ENCODE measurements at places on chromosomes 7 and 10.

GRCh38 chr10:56646329-56647111 is 285.5 kb upstream of the ZWINT start:
- DNase-seq: no peak

- no peak for DNase-seq
Observed at GRCh38 chr7:68729371-68729770, 868.9 kb upstream of the AUTS2 start.

DNA sequence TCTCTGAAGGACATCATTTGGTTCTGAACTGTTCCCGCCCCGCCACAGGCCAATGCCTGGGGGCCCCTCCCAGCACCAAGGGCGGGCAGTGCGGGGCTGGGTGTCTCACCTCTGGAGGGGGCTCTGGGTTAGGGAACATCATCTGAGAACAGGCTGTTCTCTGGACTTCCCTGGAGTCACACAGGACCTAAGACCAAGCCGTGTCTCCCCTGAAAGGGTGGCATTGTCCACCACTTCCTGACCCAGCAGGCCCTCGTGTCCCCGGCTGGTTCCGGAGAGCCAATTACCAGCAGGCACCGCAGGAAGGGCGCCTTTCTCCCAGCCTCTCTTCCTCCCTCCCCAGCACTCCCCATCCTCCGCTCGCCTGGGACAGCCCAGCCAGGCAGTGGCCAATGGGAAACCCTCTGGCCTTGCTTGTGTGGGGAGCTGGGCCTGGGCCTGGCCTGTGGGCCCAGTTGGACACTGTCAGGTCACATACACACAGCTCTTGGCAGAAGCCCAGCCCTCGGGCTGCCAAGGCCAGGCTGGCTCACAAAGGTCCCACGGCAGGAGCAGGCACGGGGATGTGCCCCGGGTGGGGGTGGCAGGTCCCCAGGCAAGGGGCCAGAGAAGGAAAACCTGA is 119.5 kb downstream of the SPDYE5 start:
- DNase-seq: no peak

GRCh38 chr10:45442662-45443061 is 68.6 kb downstream of the ALOX5 start:
- DNase-seq: no peak

GRCh38 chr10:44809647-44810046 is 101.5 kb upstream of the TMEM72 start:
- DNase-seq: no peak

DNA sequence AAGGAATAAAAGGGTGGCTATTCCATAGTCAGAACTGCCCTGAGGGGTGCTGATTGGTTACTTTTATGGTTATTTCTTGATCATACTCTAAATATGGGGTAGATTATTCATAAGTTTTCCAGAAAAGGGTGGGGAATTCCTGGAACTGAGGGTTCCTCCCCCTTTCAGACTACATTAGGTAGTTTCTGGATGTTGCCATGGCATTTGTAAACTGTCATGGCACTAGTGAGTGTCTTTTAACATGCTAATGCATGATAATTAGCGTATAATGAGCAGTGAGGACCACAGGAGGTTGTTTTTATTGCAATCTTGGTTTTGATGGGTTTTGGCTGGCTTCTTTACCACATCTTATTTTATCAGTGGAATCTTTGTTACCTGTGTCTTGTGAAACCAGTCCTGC is 26.5 kb upstream of the POT1 start:
- DNase-seq: no peak

- no peak for DNase-seq
Observed at GRCh38 chr7:1192171-1192676, 32.2 kb upstream of the ZFAND2A start.

- no peak for DNase-seq
Observed at GRCh38 chr7:100464210-100464660, at the start of gene SPACDR. TSS of gene SPACDR (minus strand) at chr7:100464260. CDS start at chr7:100464025, 235 bp downstream.

GRCh38 chr10:111475720-111476119 is 398.9 kb downstream of the ADRA2A start:
- DNase-seq: no peak

- DNase-seq: no peak
Observed at GRCh38 chr10:77673101-77673500, 35.5 kb upstream of the KCNMA1 start.

- no peak for DNase-seq
Observed at GRCh38 chr7:155344270-155344617, 46.6 kb downstream of the INSIG1 start.

GRCh38 chr10:23717913-23718312 is 279.0 kb downstream of the OTUD1 start:
- no peak for DNase-seq

DNA sequence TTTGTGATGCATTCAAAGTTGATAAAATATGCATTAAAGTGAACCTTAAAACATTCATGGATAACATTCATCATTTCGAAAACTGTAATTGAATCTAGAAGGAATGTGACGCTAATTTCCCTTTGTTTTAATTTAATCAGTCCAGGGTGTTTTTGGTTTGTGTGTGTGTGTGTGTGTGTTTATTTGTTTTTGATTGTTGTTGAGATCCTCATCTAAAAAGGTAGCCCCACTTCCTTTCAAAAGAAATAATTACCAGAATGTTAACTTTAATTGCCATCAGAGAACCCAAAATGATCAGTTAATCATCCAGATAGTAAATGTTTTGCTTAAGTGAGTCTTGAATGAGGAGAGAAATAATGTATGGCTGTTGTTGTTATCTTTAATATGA is 74.5 kb upstream of the PTPRZ1 start:
- no peak for DNase-seq

DNA sequence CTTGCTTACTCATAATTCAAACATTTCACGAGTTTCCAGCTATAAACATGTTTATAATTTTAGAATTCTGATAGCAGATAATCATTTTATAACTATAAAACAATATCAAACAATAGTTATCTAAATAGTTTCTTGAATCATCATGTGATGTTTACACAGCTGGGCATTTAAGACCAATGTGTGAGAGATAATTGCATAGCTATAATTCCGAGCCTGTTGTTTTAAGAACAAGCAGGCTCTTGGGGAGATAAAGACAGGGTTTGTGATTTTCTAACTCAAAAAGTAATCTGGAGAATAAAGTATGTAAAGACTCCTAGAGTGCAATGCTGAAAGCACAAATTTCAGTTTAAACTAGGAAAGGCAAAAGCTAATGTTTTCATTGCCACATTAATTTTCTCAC is 331.2 kb downstream of the LRRTM3 start:
- no peak for DNase-seq

DNA sequence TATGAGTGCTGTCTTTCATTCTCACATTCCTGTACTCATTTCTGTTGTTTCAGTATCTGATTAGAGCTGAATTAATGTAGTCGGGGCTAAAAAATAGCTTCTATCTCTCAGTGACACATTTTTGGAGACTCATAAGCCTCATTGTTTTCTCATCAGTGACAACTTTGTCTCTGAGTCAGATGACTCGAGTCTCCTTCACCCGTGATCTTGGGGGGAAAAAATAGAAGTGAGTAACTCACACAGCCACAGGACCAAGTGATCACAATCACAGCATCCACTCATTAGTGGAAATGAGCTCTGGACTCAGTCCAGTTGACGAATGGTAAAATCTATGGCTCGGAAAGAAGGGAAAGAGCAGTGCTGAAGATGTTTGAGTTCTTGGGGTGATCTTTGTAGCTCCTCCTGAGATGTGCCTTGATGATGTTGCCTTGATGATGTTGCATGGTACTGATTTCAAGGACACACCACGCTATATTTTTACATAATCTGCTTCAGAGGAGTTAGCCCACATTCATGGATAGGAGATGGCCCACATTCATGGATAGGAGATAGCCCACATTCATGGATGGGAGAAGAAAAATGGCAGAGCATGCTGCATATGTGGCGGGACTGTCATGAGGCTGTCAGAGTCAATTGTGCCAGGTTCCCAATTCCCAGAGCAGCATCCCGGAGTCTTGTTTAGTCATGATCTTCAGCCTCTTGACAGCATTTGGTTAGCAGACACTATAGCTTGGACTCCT is 214.7 kb downstream of the CELF2 start:
- DNase-seq: no peak

DNA sequence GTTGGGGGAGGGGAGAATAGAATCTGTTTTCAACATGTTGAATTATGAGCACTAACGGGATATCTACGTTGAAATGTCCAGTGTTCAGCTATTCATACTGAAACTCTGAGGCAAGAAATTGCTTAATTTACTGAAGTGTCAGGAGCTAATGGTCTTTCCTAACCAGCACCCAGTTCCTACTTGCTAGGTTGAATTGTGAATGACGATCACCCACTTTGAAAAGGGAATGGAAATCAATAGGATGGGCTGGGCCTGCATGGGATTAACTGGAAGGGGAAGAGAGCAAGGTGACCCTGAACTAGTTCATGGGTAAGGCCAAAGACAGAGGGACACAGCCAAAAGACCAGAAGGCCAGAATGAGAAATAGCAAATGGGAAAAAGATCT is 51.3 kb downstream of the HIPK2 start:
- DNase-seq: no peak

- no peak for DNase-seq
Observed at GRCh38 chr10:54985732-54986131, 184.7 kb upstream of the PCDH15 start.

DNA sequence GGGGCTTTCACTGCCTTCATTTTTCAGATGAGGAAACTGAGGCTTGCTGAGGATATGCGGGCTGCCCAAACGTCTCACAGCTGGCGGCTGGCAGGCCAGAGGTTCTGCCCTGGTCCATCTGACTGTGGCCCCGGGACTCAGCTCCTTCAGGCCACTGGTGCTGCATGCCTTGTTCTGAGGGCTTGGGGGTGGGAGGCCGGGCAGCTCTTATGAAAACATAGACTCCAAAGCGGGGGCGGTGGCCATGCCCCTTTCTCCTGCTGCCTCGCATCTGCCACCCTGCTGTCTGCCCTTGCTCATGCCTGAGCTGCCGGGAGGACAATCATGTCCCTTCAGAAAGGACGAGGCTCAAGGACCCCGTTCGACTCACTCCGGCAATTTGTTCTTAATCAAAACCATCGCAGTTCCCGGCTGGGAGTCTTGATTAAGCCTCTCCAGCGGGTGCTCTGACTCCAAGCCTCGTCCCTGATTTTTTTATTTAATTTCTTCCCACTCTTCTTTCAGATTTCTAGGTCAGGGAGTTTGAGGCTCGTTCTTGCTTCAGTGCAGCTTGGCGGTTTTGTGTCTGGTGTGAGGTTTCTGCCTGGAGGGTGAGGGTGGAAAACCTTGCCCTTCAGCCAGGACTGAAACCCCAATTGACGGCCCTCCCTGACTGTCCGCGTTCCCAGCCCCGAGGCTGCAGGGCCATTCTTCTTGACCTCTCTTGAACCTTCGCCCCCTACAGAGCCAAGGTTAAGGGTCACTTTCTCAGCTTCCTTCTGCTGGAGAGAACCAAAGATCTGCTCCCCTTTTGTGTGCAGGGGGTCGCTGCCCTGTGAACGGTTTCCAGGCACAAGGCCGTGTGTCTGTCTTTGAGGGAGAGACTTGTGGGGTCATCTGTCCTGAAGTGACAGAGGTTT is 120.8 kb downstream of the DNAJB6 start:
- no peak for DNase-seq

DNA sequence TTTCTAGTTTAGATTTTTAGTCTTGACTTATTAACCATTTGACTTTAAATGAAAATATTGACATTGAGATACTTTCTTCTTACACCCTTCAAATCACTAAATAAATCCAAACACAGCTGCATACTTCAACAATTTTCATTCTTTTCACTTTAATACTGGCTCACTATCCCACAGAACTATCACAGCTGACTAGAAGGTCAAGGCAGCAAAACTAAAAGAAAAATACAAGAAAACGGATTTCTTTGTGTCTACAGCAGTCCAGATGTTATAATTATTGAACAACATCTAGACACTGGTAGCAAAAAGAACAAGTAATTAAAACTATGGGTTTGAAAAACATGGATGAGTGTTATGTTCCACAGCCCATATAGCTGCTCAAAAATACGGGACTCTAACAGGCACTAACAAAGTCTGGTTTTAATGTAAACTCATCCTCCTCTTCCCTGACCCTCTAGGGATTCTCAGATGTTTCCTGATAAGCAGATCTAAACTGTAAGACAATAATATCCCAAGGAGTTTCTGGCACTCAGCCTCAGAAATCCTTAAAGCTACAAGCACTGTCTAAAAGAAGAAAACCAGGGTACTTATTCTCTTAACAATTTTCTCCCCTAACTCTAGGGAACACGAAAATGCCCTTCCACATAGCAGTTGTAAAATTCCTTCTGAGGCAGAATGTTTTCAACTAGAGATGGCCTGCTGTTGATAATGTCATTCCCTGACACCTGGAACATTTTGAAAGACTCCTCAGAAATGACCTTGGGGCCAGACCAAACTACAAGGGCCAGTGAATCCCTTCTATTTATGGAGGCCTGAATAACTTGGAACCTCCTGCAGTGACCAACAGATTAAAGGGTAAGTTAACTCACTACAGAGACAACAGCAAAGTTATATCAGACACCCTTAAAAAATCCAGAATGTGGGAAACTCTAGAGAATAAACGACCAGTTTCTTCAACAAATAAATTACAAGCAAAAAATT is 12.8 kb downstream of the DNMBP start:
- DNase-seq: no peak

- no peak for DNase-seq
Observed at GRCh38 chr7:136925556-136925955, 57.1 kb downstream of the CHRM2 start.

DNA sequence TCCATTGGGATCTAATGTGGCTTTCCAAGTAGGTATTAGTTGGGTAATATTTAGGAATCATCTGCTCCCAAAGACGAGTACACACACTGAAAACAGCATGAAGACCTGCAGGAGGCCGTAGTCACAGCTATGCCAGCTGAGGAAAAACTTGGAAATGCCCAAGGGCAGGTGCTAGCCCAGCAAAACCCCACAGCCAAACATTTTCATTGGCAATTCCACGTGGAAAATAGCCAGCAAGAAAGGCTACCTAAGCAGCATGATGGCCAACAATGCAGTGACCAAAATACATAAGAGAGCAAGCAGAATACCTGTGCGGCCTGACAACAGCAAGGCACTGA is 32.7 kb downstream of the DOCK4 start:
- DNase-seq: no peak

- DNase-seq: no peak
Observed at GRCh38 chr10:64142395-64142794, 621.2 kb downstream of the REEP3 start.

DNA sequence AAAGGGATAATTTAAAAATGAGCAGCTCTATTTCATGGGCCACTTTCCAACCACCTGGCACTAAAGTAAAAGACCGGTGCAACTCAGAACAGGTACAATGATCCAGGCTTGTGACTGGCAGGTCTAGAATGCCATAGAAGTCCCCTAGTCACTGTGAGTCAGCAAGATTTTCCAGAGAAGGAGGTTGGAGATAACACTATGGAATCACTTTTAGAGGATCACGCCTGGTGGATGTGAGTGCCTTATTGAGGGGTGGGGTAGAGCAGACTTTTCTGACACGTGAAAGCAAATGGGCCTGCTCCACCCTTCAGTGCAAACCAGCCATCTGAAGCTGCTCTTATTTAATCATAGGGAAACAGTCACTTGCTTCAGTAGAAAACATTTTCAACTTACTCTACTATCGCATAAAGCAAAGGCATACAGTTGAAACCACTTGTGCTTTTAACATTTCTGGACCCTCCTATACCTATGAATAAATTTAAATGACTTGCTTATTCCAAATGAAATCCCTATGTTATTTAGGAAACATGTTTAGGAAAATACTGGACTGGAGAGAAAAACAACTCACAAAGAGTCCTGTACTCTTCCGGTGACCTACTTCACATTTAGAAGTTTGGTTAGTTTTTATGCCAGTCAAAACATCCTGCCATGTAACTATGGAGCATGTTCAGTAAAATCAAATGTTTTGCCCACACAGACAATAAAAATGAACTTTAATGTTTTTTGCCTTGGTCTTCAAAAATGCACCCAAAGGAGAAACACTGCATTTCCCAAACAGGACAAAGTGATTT is 21.5 kb upstream of the AKR1C1 start:
- no peak for DNase-seq

- no peak for DNase-seq
Observed at GRCh38 chr10:12158111-12158510, 28.6 kb downstream of the SEC61A2 start.
